NCI-H446 treated with DMSO at 0.1 percent for 48 hours (cell line): ENCODE measurements at places on chromosomes 1 and 21.

DNA sequence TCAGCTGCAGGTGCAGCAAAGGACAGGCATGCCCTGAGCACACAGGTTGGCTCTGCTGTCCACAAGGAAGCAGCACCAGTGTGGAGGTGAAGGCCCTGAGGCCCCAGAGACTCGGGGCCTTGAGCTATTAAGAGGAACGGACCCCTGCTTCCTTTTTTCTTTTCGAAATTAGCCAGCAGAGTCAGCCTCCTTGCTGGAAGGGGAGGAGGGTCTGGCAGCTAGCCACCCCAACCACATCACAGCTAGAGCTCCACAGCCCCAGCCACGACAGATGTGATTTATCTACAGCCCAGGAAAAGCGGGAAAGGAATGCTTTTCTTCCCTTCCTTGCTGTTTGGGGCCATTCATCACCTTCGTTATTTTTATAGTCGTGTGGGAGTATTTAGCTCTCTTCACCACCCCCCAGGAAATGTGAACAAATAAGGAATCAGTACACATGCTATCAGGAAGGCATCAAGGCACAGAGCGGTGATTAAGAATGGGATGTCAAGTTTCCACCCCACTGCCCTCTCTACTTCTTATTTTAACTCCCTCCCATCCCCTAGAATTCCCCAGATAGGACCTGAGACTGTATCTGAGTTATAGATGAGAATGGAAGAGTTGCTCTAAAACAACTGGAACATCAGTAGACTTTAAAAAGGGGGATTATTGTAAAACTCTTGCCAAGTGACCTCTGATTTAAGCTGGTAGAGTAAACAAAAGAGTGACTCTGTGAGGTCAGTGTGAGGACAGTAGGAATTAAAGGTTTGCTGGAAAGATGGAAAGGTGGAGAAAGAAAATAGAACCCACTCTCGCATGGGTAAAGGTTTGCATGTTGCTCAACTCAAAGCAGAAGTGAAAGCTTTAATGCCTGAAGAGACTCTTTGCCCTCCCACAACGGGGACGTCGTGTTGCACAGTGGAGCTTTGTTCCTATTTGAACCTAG is 224.7 kb upstream of the GJB5 start:
- DNase-seq = no peak

- no peak for DNase-seq
Observed at GRCh38 chr1:149883598-149884247, 15.6 kb upstream of the BOLA1 start.

- DNase-seq = no peak
Observed at GRCh38 chr1:82706741-82707140, 906.0 kb downstream of the ADGRL2 start.

DNA sequence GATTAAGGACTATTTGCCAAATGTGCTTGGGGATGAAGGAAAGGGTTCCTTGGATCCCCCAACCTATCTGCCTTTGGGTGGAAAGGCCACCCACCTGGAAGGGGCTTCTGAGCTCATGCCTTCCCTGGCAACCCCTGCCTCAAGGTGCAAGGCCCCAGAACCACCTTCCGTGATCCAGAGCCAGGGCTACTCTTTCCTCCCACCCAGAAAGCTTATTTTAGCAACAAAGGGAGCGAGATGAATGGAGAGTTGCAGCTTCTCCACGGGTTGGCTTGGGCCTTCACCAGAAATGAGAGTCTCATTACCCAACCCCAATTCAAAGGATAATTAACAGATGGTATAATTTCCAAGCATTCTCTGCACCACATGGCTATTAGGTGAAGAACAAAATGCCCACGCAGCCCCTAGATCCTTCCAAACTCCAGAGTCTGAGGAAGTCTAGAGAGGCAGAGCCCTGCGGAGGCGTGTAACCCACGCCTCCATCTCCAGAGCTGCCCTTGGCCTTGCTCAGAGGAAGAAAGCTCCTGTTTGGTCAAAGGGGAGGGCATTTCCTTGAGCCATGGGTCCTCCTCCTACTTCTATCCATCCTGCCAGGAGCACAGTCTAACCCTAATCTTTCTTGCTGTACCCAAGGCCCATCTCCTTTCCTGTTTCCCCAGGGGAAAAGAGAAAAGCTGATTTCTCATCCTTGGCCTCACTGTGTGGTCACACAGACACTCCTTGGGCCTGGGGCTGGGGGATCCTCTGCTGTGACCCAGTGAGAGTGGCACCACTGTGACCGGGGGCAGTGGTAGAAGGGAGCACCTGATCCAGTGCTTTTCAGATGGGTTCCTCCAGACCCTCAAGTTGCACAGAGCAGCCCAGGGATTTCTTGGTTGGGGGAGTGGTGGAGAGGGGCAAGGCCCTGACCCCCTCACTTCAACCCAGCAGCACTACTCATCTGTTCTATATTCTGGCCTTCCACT is 1.7 kb upstream of the CELSR2 start:
- DNase-seq = no peak

GRCh38 chr1:68409426-68409825 is 40.3 kb downstream of the RPE65 start:
- DNase-seq = no peak

GRCh38 chr1:150874455-150875196 is 1.8 kb downstream of the ARNT start:
- no peak for DNase-seq

DNA sequence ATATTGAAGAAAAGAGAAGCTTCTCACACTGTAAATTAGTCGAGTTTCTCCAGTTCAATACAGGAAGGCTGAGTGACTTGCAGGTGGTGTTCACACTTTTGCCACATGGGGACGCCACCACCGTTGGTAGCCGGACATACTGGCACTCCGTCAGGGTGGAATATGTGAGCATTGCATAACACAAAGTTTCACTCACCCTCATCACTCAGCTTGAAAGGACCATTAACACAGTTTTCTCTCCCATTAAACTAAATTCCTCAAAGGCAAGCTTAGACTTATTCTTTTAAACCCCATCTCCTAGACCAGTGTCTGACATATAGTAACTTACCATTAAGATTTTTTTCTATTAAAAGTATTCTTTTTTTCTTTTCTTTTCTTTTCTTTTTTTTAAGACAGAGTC is 105.3 kb upstream of the SERBP1 start:
- peak; percentile 47 for DNase-seq

GRCh38 chr1:18903291-18903756 is 969 bp upstream of the ALDH4A1 start:
- DNase-seq = no peak

- DNase-seq = no peak
Observed at GRCh38 chr1:31579374-31579773, 3.1 kb downstream of the TINAGL1 start.

- DNase-seq = no peak
Observed at GRCh38 chr1:222914861-222915632, 100.2 kb downstream of the DISP1 start.

DNA sequence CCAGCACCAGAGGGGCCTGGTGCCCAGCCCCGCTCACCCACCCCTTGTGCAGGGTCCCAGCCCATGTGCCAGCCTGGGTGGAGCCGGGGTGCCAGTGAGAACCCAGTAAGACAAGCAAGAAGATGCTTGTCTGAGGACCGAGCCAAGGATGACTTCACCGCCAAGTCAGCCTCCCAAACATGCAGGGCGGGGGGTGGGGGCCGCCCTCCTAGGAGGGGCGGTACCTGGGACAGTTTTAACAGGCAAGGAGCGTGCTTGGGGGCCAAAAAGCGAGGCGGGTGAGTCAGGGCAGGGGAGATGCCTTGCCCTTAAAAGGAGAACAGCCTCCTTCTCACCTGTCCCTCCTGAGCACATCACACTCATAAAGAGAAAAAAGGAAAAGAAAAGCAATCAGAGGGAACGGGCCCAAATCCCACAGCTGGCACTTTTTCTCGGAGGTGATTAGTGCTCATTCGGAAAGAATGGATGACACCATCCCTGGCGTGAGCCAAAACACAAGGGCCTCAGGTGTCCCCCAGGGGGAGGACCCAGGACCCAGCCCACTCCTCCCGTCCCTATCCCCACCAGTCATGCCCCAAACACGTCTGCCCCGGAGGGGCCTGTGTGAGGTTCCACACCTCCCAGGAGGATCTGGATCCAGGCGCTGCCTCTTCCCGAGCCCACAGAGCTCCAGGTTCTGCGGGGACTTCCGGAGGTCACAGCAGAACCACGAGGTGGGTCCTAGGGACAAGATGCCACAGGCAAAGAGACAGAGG is 77.6 kb upstream of the IFFO2 start:
- no peak for DNase-seq

- no peak for DNase-seq
Observed at GRCh38 chr1:97082160-97082848, 360.7 kb downstream of the PTBP2 start.

DNA sequence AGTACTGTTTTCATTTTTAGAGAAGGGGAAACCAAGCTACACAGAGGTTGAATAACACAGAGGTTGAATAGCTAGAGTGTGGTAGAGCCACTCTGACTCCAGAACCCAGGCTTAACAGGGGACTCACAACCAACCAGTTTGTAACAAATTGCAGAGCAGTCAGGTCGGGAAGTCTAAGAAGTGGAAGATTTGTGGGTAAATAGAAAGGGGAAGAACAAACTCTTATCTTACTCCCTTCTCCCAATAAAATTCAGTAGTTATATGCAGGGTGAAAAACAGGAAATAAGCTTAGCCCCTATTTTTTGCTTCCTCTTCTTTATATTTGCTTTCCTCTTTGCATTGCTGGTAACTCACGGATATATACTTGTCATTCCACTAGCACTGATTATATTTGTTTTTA is 23.2 kb downstream of the CDC42 start:
- no peak for DNase-seq

DNA sequence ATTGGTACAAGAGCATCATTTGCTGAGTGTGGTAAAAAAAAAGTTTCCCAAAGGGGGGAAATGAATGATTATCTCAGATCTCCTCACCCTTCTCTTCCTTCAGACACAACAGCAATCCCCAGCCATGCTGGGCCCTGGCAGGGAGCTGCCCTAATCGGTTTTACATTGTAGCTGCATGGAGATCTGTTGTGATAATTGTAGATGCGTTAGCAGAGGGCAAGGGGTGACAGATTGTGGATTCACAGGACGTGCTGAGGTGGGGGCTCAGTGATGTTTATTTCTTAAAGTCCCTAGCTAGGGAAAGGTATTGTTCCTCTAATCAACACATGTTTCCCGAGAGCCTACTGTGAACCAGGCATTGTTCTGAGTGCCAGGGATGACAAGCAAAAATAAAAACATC is 304.1 kb downstream of the PBX1 start:
- DNase-seq = no peak

DNA sequence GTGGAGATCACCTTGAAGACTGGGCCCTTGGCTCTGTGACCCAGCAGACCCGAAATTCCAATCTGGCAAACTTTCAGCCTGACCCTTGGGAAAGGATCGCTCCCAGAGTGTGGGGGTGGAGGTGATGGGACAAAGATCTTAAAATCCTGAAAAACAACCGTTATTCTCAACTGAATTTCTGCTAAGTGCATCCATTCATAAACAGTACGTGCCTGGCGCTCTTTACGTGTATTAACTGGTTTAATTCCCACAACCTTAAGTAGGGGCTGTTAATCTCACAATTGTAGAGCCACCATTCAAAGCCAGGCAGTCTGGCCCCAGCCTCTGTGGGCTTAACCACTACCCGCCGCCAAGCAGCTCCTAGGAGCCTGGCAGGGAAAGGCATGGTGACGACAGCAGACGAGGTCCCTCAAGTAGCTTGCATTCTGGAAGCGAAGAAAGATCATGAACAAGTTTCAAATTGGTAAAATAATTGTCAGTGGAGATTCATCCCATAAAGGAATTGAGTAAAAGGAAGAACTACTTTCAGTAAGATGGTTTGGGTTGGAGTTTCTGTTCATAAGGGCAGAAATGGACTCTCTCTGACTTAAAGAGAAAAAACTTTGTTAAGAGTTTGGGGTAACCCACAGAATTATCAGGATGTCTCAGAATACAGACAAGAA is 11.4 kb upstream of the RGS16 start:
- peak; percentile 92 for DNase-seq

DNA sequence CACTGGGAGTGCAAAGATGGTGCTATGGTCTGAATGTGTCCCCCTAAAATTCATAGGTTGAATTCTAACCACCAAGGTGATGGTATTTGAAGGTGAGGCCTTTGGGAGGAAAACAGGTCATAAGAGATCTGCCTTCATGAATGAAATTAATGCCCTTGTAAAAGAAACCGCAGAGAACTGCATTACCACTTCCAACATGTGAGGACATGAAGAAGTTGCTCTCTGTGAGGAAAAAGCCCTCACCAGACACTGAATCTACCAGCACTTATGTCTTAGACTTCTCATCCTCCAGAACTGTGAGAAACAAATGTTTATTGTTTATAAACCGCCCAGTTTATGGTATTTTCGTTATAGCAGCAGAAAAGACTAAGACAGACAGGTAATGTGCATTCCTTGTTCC is 224.7 kb upstream of the C1orf87 start:
- no peak for DNase-seq
